HEK293T (cell line): ENCODE measurements at places on chromosomes 4 and X.

DNA sequence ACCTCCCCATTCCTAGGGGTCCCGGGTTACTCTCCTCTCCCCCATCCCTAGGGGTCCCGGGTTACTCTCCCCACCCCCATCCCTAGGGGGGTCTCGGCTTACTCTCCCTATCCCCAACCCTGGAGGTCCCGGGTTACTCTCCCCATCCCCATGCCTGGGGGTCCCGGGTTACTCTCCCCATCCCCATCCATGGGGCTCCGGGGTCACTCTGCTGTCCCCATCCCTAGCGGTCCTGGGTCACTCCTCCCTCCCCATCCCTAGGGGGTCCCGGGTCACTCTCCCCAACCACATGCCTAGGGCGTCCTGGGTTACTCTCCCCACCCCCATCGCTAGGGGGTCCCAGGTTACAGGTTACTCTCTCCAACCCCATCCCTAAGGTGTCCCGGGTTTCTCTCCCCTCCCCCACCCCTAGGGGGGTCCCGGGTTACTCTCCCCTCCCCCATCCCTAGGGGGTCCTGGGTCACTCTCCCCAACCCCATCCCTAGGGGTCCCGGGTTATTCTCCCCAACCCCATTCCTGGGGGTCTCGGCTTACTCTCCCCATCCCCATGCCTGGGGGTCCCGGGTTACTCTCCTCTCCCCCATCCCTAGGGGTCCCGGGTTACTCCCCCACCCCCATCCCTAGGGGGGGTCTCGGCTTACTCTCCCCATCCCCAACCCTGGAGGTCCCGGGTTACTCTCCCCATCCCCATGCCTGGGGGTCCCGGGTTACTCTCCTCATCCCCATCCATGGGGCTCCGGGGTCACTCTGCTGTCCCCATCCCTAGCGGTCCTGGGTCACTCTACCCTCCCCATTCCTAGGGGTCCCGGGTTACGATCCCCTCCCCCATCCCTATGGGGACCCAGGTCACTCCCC lies 821 bp downstream of the ASMTL start:
- DNase-seq = no peak

- DNase-seq = no peak
These were observed 232.8 kb upstream of the HDX start for GRCh38 chrX:84735025-84735424.

GRCh38 chr4:174709526-174709925 lies 119.5 kb downstream of the GLRA3 start:
- DNase-seq = no peak

- DNase-seq = no peak
These were observed 1749.9 kb upstream of the TENM3 start for GRCh38 chr4:180493299-180493698.

GRCh38 chrX:118588715-118589114 lies 93.1 kb downstream of the DOCK11 start:
- peak; percentile 20 for DNase-seq

DNA sequence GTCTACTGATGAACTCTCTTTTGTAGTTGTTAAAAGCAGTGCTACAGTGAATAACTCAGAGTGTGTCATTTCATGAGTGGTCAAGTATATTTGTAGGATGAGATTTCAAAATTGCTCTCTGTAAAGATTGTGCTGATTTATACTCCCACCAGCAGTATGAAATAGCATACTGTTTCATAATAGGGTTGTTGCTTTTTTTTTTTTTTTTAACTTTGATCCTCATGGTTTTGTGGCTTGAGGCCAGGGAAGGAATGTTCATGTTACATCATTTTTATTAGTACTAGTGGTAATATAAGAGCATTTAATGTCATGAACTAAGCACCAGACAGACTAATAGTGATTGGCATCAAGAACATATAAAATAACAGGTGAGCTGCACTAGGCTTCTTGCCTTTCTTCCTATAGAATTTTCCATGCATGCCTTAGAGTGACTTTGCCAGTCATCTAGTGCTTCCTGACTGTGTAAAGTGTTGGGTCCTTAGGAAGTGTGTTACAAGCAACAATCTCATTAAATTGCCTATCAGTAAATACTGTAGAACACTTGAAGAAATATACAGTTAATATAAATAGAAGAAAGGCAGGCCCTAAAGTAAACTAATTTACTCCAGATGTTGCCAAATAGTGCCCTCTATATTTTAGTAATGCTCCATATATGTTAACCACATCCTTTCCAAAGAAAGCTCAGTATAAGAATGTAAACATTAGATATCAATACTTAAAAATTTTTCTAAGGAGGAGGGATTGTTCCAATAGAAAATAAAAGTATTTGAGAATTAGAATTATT lies 38.6 kb upstream of the MSMO1 start:
- no peak for DNase-seq

- no peak for DNase-seq
These were observed 406.5 kb downstream of the RPA4 start for GRCh38 chrX:97290199-97290598.

DNA sequence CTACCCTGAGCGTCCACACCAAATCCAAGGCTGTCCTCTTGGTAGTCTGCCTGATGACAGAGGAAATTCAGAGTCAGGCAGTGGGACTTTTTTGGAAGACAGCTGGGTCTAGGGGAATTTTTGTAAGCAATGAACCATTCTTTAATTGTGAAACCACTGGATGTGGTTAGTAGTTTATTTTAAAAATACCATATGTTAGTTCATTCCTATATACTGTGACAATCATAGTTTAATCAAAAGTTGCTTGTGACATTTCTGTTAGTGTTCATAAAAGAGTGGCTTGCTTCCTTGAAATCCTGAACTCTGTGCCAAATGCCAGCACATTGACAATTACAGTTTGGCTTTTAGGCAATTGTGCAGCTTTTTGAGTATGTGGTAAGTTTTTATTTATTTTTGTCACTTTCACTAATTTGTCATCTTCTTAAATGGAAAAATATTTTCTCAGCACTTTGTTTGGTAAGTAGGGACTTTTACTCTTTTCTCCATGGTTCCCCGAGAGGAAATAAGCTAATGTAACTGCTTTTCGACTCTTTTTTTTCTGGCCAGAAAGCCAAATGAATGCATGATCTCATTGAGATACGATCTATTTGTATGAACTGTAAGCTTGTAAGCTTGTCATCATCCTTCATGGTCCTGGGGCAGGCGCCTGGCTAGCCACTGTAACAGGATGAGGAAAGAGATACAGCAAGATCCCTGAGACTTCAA lies 72.6 kb upstream of the SLC4A4 start:
- DNase-seq = no peak

DNA sequence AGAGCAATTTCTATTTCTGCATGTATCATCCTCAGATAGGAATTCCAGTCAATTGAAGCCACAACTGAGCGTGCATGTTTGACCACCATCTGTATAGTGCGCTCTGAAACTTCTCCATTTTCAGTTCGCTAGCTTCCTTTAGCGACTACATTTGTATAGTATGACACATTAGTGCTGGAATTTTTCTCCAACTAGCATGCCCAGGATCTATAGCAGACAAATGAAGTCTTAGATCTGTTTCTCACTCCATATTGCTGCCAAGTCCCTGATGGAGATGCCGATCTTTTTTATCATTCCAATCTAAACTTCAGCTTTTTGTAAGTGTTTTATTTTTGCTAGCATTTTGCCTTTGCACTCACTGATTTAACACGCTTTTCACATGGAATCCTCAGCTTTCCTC lies 774.8 kb upstream of the TENM3 start:
- DNase-seq = no peak

GRCh38 chrX:5117816-5118215 lies 1110.9 kb downstream of the NLGN4X start:
- no peak for DNase-seq

- no peak for DNase-seq
These were observed 1406.5 kb downstream of the STIM2 start for GRCh38 chr4:28267166-28267565.

DNA sequence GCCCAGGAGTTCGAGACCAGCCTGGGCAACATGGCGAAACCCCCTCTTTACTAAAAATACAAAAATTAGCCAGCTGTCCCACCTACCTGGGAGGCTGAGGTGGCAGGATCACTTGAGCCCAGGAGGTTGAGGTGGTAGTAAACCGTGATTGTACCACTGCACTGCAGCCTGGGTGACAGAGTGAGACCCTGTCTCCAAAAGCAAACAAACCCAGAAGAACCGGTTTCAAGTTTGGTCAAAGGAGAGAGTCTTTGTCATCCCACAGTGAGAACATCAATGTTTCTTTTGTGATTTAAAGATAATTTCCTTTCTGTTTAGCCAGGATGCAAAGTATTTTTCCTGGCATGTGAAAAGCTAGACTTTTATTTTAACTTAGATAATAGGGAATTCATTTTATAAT lies 26.7 kb downstream of the PDK3 start:
- DNase-seq = no peak

DNA sequence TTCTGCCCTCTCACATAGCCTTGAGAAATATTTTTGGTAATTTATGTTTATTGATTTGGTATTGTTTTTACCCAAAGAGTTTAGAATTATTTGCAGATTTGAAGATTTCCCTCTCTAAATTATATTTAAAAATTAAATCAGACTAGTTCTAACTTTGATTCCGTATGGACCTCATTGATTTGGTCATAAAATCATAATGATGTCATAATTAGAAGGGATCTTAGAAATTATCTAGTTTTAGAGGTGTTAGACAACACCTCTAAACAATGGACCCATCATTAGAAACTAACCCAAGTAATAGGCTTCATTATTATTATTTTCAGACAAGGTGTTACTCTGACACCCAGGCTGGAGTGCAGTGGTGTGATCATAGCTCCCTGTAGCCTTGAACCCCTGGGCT lies 24.1 kb downstream of the DLG3 start:
- DNase-seq = no peak

DNA sequence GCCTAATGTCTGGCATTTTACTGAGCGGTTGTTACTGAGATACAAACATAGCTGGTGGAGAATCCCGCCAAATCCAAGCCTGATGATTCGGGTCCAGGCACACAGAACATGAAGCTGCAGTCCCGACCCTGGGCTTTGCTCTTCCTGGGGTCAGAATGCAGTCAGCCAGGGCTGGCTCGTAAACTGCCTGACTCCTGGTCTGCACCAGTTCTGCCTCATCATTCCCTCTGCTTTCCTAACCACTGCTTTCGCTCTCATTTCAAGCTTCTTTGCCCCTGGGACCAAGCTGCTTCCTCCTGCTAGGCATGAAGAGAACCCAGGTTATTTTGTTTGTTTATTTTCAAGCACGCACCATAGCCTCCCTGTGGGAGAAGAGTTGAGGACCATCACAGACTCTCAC lies 39.3 kb downstream of the GATB start:
- peak; percentile 19 for DNase-seq

DNA sequence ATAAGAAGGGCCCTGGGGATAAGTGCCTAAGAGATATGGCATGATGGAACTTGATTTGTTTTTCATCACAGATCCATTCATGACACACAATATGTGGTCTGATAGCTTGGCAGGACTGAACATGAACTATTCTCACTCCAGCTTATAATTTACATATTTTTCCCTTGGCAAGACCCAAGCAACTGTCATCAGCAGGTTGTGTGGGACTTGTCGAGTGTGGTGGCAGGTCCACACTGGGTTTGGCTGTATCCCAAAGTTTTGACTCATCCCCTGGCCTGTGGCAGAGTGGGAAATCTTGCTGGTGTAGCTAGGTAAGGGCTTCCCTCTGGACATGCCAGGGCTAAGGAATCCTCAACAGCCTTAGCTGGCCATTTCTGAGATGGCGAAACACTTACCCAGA lies 81.0 kb upstream of the STIM2 start:
- DNase-seq = no peak

DNA sequence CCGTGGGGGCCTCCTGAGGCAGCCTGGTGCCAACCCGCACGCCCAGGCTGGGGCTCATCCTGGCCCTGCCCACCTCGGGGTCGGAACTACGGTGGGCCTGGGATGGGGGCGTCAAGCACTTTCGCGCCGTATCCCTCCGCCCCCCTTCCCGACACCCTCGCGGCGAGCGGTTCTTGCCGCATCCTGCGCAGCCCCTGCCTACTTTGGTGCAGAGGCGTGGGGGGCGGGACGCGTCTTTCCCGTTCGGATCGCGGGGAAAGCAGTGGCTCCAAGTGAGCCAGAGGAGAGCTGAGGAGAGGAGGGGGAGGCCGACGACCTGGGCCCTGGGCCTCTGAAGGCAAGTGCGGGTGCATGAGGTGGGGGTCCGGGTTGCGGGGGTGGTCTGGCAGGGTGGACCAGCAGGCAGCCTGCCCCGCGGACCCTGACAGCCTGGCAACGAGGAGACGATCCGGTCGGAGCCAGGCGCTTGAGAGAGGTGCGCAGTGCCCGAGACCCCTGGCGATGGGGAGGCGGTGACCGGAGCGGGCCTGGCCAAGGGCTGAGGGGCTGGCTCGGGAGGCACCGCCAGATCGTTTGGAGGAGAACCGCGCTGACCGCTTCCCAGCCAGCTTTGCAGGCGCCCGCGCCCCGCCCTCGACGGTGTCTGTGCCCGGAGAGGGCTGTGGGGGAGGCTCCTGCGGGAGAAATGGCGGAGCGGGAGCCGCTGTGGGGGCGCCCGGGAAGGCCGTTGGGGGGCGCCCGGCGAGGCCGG lies at the start of gene GPRASP2:
Gene GPRASP2 (plus strand): TSS at position 233 of the 751 bp plus-strand sequence. CDS start 2,422 bp downstream, outside the sequence.
- DNase-seq = peak; percentile 43

DNA sequence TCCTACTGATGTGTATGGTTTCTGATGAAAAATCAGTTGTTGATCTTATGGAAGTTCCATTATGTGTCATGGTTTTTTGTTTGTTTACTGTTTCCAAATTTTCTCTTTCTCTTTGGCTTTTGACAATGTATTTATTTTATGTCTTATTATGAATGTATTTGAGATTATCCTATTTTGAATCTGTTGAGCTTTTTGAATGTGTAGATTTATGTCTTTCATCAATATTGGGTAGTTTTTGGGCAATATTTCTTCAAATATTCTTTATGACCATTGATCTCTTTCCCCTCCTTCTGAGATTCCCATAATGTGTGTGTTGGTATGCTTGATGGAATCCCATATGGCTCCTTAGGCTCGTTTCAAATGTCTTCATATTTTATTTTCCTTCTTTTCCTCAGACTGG lies 80.5 kb upstream of the FAM47C start:
- no peak for DNase-seq
